ENCODE measurements at places on chromosomes 3 and 15.

DNA sequence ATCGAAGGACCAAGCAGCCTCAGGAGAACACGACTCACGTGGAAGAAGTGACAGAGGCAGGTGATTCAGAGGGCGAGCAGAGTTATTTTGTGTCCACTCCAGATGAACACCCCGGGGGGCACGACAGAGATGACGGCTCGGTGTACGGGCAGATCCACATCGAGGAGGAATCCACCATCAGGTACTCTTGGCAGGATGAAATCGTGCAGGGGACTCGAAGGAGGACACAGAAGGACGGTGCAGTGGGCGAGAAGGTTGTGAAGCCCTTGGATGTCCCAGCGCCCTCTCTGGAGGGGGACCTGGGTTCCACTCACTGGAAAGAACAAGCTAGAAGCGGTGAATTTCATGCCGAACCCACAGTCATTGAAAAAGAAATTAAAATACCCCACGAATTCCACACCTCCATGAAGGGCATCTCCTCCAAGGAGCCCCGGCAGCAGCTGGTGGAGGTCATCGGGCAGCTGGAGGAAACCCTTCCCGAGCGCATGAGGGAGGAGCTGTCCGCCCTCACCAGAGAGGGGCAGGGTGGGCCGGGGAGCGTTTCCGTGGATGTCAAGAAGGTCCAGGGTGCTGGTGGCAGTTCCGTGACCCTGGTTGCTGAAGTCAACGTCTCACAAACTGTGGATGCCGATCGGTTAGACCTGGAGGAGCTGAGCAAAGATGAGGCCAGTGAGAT lies 26.0 kb downstream of the SYNM start:
- DNase-seq, result no peak

DNA sequence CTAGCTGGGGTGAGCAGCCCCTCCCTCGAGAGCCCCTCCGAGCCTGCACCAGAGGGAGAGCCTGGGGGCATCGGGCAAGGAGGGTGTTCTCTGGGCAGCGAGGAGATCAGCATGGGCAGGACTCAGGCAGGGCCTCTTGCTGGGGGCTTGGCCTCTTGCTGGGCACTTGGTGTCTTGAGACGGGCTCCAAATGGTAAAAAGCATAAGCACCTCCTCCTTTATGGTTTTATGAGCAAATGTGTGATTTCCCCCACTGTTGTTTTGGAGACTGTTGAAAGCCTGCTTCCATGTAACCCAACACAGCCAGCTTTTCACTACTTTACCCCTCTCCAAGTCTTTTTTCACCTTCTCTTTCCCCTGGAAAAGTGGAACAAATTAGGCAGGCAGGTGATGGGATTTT lies 239.3 kb downstream of the TLE3 start:
- no peak for DNase-seq

DNA sequence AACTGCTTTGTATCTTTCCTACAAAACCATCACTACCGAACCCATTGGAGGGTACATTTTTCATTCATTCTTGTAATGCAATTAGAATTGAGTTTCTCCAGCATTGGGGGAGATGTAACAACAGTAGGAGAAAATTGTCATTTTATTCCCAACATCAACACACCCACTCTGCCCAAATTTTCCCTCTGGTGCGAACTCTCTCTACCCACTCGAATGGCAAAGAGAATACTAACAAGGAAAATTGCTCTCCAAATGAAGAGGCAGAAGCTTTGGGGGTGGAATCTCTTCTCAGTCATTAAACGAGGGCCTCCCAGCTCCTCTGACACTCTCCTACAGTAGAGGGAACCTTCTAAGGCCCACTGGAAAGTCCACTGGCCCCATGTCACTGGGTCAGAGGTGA lies 135.7 kb downstream of the MEGF11 start:
- DNase-seq, result no peak

- DNase-seq, result no peak
Measured at GRCh38 chr3:13277860-13278531, 142.1 kb downstream of the NUP210 start.

DNA sequence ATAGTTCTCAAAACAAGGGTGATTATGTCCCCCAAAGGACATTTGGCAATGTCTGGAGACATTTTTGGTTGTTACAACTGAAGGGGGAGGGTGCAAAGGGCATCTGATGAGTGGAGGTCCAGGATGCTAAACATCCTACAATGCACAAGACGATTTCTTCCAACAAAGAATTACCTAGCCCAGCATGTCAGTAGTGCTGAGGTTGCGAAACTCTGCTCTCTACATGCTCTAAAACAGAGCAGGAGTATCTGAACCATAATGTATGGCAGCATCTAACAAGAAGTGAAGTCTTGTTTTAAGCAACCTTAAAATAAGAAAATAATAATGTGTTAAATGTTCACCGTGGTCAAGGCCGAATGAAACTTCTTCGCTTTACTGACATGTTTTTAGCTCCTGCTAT lies 7.0 kb downstream of the GYG1 start:
- no peak for DNase-seq

DNA sequence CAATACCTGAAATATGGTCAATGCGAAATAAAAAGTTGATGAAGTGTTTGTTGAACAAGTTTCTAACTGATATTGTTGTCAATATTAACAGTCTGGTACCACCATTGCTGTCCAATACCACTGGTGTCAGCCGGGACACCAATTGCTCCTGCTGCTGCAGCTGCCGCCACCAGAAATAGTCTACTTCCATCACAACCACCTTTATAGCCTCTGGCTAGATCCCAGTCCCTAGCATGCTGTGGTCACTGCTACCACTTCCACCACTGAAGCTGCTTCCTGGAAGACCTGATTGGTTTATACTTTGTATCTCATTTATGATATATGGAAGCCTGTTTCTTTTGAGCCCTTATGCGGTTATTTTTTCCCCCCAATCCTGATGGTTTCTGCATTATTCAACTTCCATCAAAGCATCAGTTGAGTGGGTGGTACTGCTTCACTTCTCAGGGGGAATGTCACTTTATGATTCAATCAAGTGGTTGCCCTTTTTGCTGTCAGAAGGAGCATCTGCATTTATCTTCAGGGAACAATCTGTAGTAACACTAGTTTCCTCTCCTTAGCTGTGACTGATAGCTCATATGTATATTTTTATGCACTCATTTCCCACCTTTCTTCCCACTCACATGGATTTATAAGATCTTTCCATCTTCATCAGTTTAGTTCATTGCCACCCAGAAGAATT lies 11.7 kb downstream of the LNP1 start:
- DNase-seq, result no peak

DNA sequence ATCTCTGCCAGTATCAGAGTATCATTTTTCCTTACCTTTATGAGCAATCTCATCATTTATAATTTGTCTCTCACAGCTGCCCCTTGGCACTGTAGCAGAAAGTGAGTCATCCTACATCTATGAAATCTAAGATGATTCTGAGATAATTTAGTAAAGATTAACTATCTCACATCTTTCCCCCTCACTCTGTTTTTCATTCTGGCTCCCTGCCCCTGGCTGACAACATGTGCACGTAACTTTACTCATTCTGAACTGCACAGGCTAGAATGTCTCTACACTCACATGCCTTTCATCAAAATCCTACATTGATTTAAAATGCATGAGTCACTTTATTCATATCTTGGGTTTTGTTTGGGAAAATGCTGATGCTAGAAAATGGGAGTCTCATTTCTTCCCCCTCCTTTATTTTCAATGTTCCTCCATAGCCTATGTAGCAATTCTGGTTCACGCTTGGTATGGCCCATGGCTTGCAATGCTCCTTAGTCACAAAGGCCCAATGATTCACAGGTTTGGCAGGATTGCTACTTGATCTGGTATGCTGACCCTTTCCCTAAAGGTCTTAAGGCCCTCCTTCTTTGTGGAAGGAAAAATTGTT lies 838.5 kb downstream of the TUSC7 start:
- no peak for DNase-seq

DNA sequence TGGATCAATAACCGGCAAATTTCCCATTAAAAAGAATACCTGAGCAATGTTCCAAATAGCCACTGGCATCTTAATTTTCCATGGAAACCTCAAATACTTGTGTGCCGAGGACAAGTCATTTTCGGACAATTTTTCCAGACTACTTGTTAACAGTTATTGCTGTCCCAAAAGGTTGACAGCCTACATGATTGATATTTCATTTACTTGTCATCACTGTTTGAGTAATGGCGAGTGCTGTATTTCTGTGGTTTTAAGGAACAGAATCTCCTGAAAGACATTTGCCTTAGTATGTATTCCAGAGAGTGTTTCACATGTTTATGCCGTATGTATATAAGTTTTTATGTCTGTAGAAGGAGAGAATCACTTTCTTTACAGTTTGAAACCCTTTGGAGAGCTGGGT lies 36.7 kb downstream of the MAP2K5 start:
- no peak for DNase-seq

GRCh38 chr3:119401069-119401468 lies 62.3 kb downstream of the TMEM39A start:
- no peak for DNase-seq

All from HepG2 (cell line).